ENCODE measurements at places on chromosomes 1 and 21.
A peak's percentile ranks its signal among the peaks of the same experiment; 100 is the strongest.

GRCh38 chr1:155598842-155599331 lies 11.1 kb upstream of the MSTO1 start:
- DNase-seq = peak; percentile 12

- DNase-seq = no peak
Observed at GRCh38 chr1:7749126-7749525, 22.0 kb upstream of the VAMP3 start.

GRCh38 chr1:221138516-221138915 lies 259.3 kb downstream of the HLX start:
- no peak for DNase-seq

GRCh38 chr1:25134801-25135461 lies 97.4 kb downstream of the SYF2 start:
- no peak for DNase-seq

GRCh38 chr1:108815566-108815965 lies 41.3 kb downstream of the AKNAD1 start:
- DNase-seq = no peak

DNA sequence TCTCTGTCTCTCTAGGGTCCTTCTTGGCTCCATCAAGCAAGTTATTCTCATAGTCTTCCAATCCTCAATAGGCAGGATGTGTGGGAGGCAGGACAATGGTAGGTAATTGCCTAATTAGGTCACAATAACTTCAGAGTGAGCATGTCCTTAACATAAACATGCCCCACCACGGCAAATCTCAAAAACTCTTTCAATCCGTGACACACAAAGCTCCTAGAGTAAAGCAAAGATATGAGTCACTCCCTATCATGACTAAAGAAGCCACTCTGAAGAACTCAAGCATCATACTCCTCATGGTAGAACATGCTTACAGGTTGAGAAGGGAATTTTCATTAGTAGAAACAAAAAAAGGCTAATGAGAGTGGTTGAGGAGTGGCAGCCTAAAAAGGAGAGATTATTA lies 4.9 kb downstream of the HAO2 start:
- no peak for DNase-seq

DNA sequence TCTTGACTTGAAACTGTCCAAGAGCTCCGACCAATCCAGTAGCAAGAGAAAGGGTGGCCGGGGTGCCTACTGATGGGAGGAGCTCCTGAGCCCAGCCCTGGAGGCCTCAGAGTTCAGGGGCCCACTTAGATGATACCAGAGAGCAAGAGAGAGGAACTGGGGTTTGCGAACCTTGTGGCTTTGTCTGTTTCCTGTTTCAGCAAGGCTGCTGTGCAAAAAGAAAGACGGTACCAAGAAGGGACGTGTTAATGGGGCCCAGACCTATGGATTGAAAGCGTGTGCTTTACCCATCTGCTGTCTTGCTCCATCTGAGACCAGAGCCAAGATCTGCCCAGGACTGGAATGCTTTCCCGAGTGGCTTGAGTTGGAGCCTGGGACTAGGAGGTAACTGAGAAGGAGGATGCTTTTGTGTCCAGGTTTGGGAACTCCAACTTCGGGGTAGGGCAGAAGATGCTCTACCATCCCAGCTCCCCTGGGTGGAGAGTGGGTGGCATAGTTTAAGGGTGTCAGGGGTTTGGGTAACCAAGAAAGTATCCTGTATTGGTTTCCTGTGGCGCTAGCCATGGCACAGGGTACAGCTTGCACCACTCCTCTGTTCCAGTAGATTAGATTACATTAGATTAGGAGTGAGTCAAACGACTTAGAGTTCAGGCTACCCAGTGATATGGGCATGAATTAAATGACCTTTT lies at the start of gene TRAF3IP3:
Gene TRAF3IP3, plus strand, starts transcription at position 128 of the 689 bp plus-strand sequence. CDS start 3,987 bp downstream, outside the sequence.
- no peak for DNase-seq

DNA sequence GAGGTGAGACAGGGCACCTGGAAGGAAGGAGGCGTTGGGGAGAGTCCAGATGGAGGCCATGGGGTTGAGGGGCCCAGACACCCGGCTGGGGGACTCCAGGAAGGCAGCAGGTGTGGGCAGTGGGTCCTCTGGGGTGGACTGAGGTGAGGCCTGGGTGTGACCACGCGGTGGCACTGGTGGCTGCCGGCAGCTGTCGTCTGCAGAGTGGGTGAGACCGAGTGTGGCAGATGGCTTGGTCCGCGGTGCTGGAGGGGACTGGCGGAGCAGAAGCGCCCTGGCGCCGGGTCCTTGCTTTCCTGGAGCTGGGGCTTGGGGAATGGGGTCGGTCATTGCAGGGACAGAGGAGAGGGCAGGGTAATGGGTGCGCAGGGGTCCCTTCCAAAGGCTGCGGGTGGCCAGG lies 12.5 kb downstream of the AGRN start:
- DNase-seq = no peak

DNA sequence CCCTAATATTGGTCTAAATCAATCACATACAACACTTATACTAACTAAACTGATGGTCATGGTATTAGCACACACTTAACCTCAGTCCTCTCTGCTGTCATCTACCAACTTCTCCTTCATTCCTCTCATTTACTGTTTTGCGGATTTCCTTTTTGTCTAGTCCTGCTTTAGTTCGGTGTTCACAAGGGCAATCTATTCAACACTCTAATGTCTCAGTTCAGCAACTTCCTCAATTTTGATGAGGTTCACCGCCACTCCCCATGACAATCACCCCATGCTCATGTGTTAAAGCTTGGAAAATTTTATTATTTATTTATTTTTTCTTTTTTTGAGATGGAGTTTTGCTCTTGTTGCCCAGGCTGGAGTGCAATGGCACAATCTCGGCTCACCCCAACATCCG lies 301.1 kb downstream of the PTPRC start:
- DNase-seq = no peak

DNA sequence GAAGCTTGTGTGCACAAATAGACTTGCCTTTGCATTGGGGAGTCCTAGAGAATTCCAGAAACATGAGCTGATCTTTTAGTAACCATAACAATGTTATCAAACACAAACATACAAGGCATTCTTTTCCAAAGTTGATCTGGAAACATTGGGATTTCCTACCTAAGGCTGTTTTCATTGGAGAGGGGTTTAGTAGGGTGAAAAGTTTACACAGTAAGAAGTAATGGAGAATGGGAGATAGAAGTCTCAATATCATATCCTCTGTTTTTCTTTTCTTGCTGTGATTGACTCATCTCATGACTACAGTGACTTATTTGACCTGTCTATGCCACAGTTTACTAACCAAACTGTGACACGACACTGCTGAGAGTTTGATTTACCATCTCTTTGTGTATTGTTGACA lies 65.6 kb upstream of the PLA2G4A start:
- no peak for DNase-seq

- no peak for DNase-seq
Observed at GRCh38 chr1:198165927-198166647, 9.3 kb downstream of the NEK7 start.

DNA sequence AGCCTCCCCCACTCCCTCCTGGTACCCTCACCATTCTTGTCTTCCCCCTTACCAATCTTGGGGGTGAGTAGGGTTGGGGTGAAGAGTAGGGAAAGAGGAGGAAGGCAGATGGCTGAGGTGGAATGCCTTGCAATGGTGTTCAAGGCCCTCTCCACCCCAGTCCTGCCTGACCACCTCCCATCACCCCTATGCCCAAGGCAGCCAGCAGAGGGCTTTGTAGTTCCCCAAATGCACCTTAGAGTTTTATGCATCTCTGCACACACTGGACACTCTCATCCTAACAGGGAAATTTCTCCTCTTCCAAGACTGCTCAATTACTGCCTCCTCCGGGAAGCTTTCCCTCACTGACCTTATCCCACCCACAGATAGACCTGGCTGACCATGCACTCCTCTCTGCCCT lies 15.4 kb downstream of the KIF17 start:
- no peak for DNase-seq

- peak; percentile 66 for DNase-seq
Observed at GRCh38 chr1:12052008-12052573, 11.0 kb upstream of the TNFRSF8 start.

DNA sequence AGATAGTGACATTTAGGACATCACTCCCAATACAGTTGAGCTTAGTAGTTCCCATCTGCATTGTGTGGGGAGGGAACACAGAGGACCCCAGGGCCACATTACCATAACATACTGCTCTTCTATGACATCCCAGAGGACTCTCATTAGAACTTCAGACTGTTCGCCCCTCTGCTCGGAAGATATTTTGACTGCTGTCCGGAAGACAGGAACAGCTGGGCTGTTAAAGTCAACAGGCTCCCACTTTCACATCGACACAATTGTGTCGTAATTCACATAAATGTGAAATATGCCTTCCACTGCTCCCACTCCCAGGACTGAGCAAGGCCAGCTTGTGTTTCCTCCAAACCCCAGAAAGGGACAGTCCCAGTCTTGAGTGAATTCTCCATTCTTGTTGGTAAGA lies 158.4 kb downstream of the SEC16B start:
- no peak for DNase-seq

- DNase-seq = no peak
Observed at GRCh38 chr1:214029796-214030195, 42.0 kb downstream of the PROX1 start.

GRCh38 chr1:246787781-246788513 lies 63.7 kb downstream of the SCCPDH start:
- no peak for DNase-seq

GRCh38 chr1:71792264-71792663 lies 490.1 kb downstream of the NEGR1 start:
- DNase-seq = no peak

- no peak for DNase-seq
Observed at GRCh38 chr1:42929434-42930177, 29.1 kb downstream of the SLC2A1 start.

DNA sequence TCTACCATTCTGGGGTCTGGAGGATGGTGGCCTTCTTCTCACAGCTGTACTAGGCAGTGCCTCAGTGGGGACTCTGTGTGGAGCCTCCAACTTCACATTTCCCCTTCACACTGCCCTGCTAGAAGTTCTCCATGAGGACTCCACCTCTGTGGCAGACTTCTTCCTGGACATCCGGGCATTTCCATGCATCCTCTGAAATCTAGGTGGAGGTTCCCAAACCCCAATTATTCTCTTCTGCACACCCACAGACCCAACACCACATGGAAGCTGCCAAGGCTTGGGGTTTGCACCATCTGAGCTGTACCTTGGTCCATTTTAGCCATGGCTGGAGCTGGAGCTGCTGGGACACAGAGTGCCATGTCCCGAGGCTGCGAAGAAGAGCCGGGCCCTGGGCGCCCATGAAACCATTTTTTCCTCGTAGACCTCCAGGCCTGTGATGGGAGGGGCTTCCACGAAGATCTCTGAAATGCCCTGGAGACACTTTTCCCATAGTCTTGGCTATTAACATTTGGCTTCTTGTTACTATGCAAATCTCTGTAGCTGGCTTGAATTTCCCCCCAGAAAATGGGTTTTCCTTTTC lies 170.5 kb downstream of the FOXD2 start:
- no peak for DNase-seq

GRCh38 chr1:43783671-43784205 lies 76.4 kb downstream of the ST3GAL3 start:
- no peak for DNase-seq

Data from HFF-Myc (cell line).